Stimulated activated CD8-positive, alpha-beta memory T cell treated with anti-CD3 and anti-CD28 coated beads, Interleukin-4, amount 100 ng/mL, for 48 hours (primary cell): ENCODE measurements at places on chromosomes 12 and 14.
A peak's percentile ranks its signal among the peaks of the same experiment; 100 is the strongest.

- no peak for DNase-seq
Measured at GRCh38 chr14:63231766-63232165, 27.5 kb downstream of the RHOJ start.

- no peak for DNase-seq
Measured at GRCh38 chr12:65335021-65335714, 56.7 kb downstream of the MSRB3 start.

DNA sequence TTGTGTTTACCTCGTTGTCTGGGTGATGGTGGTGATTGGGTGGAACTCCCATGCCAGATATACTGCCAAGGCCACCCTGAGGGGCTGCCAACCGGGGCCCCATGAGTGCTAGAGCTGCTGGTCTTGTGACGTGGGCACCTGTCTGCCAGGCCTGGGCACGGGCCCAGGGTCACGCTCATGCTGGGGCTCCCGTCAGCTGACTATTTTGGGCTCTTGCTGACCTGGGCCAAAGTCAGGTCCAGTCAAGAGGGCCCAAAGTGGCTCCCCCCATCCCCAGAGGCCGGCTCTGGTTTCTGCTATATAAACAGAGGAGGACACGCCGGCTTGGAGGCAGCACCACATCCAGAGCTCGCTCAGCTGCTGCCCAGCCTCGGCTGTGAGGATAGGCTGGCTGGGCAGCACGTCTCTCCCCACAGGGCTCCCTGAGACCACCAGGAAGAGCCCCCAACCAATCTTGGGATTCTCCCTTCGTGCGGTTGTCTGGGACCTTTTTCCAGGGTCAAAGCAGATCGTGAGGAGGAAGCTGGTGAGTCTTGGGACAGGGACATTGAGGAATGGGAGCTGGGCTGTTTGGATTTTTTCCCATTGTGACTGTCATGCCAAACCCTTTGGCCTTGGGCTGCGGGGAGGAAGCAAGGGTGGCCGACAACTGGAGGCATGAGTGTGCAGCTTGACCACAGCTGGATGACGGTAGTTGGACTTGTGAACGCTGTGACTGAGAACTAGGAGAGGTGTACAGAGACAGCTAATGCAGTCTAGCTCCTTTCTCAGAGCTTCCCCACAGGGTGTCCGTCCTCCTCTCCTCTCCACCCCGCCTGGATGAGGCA lies 7.6 kb upstream of the NR4A1 start:
- no peak for DNase-seq

DNA sequence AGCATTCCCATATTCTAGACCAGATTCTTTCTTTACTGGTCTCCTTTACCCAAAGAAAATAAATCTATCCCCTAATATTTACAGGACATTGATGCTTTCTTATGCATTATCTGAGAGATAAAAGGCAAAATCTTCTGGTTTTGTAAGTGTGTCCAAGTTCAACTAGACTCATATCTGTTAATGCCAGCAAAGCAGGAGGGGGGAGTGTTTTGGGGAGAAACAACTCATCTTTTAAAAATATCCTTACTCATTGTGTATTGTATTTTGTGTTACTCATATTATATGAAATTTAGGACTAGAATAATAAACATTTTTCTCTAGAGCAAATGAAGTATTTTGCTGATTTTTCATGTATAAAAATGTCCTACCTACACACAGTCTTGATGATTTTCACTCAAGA lies 54.8 kb downstream of the SAMD4A start:
- DNase-seq: no peak

- DNase-seq: no peak
Measured at GRCh38 chr12:63457857-63458256, 210.4 kb downstream of the DPY19L2 start.

- DNase-seq: no peak
Measured at GRCh38 chr12:95231190-95231589, 13.6 kb downstream of the VEZT start.

- no peak for DNase-seq
Measured at GRCh38 chr12:43329375-43329774, 222.6 kb downstream of the ADAMTS20 start.

DNA sequence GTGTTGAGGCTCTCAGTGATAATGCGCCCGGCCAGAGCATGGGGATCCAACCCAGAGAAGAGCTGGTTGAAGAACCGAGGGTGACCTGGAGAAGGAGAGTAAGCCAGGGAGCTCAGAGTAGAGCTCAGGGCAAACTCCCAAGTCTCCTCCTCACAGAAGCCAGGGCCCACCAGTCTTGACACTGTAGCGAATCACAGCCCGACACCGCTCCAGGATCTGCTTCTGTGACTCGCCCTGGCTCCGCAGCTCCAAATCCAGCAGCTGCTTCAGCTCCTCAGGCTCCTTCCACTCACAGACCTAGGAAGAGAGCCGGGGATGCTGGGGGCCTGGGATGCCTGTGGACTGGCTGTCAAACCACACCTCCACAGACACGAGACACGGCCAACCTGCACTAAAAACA lies 8.2 kb upstream of the ZNF740 start:
- DNase-seq: peak; percentile 14

DNA sequence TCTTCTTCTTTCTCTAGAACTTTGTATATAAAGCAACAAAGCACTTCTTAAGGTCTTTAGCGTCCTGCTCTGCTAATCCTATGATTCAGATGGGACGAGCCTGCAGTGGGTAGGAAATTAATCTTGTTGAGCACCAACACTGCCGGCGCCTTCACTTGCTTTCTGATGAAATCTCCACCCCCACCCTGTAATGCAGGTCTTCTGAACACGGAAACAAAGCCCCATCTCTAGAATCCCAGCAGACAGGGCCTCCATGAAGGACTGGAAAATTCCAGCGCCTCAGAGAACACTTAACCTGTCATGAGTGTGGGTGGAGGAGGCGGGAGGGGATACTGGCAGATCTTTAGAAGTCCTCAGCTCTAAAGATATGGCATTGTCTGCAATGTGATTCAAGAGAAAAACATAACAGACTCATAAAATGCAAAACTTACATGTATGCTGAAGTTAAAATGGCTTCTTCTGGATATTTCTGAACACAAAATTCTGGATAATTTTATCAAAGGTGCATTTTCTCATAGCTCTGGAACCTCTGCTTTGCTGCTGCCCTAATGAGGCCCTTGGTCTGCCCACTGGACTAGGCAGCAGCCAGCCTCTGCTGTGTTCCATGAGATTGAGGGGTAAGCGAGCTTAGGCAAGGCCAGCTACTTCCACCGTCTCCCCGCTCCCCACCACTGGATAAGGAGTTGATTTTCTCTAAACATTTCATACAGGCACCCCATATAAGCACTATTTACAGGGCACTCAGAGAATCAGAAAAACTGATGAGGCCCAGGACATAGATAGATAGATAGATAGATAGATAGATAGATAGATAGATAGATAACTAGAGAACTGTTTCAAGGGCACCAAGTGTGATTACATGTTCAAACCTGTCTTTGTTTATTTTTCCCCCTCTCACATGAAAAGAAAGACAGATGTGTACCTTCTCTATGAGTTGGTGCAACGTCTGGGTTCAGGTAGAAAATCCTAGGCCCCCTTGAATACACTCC lies 43.1 kb downstream of the ZFP36L1 start:
- no peak for DNase-seq

- DNase-seq: no peak
Measured at GRCh38 chr12:6262623-6263022, 47.9 kb upstream of the PLEKHG6 start.

GRCh38 chr12:32698285-32698684 lies 19.2 kb downstream of the DNM1L start:
- DNase-seq: no peak

DNA sequence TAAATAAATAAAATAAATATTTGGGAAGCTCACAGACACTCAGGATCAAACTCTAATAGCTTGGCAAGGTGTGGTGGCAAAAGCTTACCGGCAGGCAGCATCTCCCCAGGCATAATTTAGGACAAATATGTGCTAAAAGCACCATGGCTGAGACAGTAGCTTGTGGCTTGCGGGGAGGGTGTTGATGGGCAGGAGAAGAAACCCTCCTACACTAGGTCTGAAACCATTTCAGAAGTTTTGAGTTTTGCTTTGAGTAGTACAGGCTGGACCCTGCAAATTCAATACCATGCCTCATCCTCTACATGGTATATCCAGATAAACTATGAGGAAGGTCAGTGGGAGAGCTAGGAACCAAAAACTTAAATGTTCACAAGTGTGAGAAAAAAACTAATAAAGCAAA lies 33.1 kb downstream of the MAP3K9 start:
- DNase-seq: no peak

DNA sequence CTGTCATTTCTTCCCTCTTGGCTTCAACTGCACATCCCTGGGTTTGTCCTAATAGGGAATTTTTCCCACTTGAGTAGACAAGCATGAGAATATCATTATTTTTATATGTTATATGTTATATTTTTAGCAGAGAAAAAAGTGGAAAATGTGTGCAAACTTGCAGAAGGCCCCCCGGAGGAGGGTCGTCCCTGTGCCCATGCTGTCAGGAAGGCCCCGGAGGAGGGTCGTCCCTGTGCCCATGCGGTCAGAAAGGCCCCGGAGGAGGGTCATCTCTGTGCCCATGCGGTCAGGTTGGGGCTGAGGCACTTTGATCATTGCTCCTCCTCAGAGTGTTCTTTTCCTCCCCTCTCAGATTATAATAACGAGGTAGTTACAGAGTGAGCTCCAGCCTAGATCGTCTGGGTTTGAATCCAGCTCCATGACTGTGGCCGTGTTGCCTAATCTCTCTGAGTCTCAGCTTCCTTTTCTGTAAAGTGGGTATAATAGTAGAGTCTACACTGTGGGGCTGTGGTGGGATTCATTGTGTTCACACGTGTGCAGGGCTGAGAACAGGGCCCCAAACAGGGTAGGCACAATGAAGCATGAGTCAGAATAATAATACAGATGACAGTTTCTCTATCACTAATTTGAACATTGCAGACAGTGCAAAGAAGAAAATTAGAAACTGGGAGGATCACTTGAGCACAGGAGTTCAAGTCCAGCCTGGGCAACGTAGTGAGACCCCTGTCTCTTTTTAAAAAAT lies 33.4 kb downstream of the ELK3 start:
- no peak for DNase-seq

DNA sequence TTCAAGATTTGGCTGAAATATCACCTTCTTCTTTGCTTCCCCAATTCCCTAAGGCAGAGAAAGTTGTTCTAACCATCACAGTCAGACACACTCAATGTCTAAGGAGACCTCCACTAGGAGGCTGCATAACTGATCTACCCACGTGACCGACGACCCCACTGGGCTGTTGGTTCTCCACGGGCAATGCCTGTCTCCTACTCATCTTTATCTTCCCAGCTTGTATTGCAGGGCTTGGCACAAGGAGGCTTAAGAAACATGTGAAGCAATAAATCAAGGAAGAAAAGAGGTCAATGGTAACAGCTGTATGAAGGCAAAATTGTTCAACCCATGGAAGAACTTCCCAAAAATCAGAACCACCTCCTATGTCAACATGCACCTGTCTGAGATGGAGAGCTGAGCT lies 27.1 kb downstream of the NT5DC3 start:
- DNase-seq: no peak

- no peak for DNase-seq
Measured at GRCh38 chr14:52307905-52308304, 6.2 kb upstream of the PTGER2 start.

DNA sequence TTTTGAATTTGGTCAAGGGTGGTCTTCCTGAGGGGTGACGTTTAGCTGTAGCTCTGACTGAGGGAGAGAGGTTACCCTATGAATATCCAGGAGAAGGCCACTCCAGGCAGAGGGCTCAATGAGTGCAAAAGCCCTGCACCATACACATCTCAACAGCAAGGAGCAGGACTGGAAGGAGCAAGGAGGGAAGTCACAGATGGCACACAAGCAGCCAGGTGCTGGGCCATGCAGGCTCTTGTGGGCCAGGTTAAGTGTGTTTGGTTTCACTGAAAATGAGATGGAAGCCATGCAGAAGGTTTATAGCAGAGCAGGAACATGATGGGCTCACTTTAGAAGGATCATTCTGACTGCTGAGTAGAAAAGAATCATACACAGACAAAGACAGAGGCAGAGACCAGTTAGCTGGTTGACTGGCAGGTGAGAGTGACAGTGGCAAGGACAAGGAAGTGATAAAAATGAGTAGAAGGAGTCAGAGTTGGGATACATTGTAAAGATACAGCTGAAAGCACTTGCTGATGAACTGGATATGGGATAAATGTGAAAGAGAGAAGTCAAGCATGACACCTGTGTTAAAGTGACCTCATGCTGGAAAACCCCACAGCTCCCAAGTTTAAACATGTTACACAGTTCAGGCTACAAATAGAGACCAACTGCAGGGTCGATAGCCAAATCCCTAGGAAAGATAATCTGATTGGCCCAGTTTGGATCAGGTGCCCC lies 81.2 kb downstream of the PRKD1 start:
- DNase-seq: no peak

- DNase-seq: no peak
Measured at GRCh38 chr14:95125221-95125620, 32.1 kb downstream of the DICER1 start.

- no peak for DNase-seq
Measured at GRCh38 chr14:72732022-72732780, 161.7 kb downstream of the DPF3 start.

GRCh38 chr14:103118663-103119404 lies 4.4 kb upstream of the TNFAIP2 start:
- no peak for DNase-seq

DNA sequence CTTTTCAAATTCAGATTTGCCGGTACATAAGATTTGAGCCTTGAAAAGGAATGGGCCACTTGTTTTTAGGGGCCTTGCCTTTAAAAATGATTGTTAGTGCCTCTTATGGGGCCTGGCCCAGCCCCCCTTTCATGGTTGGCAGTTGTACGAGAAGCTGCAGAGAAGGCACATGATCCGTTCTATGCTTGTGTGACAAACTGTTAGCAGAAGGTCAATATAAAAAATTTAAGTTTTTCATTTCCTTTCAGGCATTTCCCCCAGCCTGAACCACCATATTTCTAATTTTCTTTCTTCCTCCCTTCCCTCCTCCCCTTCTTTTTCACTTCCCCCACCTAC lies 119.1 kb downstream of the PLXNC1 start:
- no peak for DNase-seq

- DNase-seq: no peak
Measured at GRCh38 chr12:47021298-47021697, 58.1 kb upstream of the PCED1B start.

DNA sequence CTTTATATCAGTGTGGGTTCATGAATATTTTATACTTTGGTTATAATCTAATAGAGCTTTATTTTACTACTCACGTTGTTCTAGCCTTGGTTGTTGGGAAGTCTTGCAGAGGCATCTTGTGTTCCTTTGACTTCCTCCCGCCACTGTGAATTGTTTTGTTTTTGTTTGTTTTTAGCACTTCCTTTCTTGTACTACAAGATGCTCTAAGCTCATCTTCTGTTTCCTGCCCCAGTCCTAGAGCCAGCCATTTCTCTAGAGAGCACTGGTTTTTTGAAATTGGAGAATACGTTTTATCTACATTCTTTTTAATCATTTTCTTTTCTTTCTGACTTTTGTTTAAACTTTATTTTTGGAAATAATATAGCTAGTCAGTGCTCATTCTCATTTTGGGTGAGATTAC lies 15.9 kb upstream of the NUBPL start:
- DNase-seq: no peak
